ENCODE measurements at places on chromosomes 13 and 19.

- DNase-seq: peak; percentile 84
Observed at GRCh38 chr19:33302175-33302973, at the start of gene CEBPA. CEBPA (minus strand) TSS chr19:33302534; CDS start chr19:33302414, 120 bp downstream.

DNA sequence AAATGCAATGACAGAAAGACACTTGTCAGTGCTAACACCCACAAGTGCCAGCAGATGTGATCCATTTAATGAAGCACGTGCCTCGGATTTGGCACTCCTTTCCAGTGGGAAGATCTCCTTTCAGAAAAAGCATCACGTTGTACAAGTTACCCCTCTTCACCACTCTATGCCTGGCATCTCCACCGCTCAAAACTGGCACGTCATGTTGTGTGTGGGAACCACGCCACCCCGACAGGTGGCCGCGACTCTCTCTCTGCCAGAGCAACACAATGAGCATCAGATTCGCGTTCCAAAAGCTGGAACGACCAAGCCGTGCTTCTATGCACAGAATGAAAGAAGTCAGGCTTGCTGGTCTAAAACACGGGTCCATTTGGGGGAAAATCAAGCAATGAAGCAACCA is 24.3 kb downstream of the TMTC4 start:
- no peak for DNase-seq

- no peak for DNase-seq
Observed at GRCh38 chr13:22175815-22176214, 504.9 kb downstream of the FGF9 start.

GRCh38 chr19:50708179-50708879 is 11.3 kb downstream of the SHANK1 start:
- DNase-seq: no peak

DNA sequence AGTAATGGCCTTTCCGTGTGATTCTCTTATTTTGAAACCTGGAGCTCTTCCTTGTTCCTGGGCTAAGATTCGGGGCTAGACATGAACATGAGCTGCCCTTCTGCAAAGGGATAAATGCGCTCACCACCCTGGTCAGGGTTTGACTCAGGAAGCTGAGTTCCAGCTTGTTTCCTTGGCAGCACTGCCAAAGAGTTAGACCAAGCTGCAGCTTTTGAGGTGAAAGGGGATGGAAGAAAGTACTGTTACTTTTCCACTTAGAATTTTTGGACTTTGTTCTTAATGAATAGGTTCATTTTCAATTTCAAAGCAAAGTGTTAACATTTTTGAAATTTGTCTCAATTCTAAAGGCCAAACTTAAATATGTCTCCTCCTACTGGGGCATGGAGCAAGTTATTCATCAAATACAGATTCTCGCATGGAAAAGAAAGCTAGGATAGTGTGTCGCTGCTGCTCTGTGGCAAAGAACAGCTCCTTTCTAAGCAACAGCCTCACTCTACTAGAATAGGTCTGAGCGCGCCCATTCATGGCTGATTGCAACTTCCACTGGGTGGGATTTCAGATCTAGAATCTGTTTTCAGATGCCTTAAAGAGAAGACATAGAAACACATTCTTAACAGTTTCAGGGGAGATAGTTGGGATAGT is 2.2 kb downstream of the RGCC start:
- DNase-seq: peak; percentile 42

- DNase-seq: no peak
Observed at GRCh38 chr13:76651286-76651685, 234.9 kb downstream of the KCTD12 start.

GRCh38 chr19:1460033-1460995 is 10.4 kb downstream of the APC2 start:
- DNase-seq: no peak

- DNase-seq: no peak
Observed at GRCh38 chr19:4966591-4966990, 2.3 kb upstream of the KDM4B start.

DNA sequence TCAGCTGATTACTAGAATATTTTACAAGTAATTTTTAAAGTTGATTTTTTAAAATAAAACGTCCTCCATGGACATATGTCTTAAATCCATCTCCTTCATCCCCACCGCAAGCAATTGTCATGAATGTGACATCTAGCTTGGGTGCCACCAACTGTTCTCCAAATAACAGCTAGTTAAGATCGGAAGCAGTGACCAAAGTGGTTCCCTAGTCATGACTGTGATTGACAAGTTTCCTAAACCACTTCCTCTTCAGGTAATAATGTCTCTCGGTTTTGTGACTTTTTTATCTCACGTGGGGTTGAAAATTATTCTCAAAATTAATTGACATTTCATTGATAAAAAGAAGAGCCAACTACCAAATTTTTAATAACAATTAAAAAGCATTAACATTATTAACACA is 135.3 kb upstream of the MIR17HG start:
- DNase-seq: no peak

DNA sequence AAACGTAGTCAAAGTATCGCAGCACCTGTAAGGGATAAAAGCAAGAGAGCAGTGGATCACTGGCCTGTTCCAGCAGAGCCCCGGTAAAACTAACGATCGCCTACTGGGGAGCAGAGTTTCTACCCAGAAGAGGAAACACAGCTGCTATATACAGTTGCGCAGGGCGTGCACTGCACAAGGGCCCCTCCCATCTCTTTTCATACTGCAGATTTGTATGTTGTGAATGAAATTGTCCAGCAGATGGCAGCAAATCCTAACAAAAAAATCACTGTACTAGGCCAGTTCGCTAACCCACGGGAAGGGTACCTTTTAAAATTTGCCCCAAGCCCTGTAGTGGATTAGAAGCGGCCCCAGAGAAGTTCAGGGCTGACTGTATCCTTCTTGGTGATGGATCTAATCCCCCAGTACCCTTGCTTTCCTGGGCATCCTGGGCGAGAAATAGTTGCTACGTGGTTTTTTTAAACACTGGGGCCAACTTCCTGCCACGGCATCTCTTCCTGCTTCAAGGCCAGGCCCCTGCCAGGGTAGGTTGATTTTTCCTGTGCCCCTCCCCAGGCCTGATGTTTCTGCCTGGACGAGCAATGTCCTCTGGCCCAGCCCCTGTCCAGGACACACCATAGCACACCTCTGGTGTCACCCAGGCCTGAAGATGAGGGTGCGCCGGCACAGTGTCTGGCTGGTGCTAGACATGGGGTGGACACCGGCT is 127.0 kb downstream of the IER2 start:
- DNase-seq: peak; percentile 87

GRCh38 chr13:50711131-50711815 is 132.2 kb downstream of the DLEU7 start:
- no peak for DNase-seq

All from CD4-positive, alpha-beta T cell treated with Interleukin-1 beta for 1 hour (primary cell).